Psoas muscle (tissue), 8 donors: ENCODE measurements at places on chromosomes 11 and 22.
A peak's percentile ranks its signal among the peaks of the same experiment; 100 is the strongest.

GRCh38 chr11:110935018-110935640 lies 222.9 kb upstream of the ARHGAP20 start:
- DNase-seq, result no peak

- peak; percentile 92 for DNase-seq
Observed at GRCh38 chr11:47373876-47374719, 4.2 kb downstream of the SPI1 start.

GRCh38 chr11:24859801-24860300 lies 363.0 kb downstream of the LUZP2 start:
- DNase-seq, result no peak

DNA sequence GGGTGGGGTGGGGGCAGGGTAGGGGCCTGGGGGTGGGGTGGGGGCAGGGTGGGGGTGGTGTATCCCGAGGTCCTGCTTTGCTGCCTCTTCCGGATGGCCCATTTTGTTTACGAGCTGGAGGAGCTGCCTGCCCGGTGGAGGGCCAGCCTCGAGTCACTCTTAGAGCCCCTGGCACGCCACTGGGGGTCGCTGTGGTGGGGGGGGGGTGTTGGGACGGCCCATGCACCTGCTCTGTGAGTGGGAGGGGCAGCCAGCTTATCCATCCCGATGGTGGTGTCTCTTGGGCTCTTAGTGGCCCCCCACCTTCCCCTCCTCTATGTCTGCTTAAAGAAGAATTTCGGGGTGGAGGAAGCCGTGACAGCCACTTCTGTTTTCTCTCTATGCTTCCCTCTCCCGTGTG lies 24.6 kb downstream of the MRGPRD start:
- DNase-seq, result peak; percentile 52

DNA sequence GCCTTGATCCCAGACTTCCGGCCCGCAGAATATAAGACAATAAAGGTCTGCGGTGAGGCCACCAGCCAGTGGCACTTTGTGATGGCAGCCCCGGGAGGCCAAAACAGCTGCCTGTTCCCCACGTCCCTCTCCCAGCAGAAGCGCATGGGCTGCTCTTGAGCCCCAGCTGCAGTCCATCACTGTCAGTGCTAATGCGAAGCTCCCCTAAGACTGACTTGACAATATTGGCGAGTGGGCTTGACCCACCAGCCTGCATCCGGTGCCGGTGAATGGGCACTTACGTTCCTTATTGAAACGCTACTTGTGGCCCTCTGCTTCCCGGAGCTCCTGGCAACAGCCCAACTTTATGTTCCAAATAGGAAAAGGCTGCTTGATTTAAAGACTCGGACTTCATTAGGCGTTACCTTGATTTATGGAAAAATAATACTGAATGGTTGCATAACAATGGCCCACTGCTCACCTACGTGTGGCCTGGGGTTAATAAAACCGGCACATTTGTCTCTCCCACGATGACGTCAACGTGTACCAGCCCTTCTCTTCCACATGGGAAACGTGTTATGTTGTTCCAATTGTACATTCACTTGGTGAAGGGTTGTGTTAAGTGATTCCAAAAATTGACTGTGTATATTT lies 93.4 kb upstream of the SEPTIN5 start:
- no peak for DNase-seq
